Thoracic aorta (tissue), 2 donors: ENCODE measurements at places on chromosomes 1 and 21.

DNA sequence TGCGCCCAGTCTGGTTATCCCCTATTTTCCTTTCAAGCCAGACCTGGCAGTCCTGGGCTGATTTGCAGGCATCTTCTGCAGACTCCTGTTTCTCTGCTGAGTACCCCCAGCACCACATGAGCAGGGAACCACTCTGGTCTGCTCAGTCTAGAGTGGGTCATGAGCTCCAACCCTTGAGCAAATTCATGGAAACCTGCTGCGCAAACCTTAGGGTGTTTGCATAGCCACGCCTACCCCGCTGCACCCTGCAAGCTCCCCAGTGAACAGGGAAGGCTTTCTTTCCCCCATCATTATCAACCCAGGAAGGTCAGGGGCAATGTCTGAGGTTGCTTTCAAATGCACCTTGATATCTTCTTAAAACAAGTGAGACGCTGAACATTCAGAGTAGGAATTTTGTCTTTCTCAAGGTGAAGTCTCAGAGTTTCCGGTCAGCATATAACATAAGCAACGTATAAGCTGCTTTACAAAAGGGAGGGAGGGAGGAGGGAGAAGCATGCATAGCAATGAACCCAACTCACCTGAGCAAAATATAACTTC, 11.1 kb upstream of the KCNE1 start:
- DNase-seq = no peak

DNA sequence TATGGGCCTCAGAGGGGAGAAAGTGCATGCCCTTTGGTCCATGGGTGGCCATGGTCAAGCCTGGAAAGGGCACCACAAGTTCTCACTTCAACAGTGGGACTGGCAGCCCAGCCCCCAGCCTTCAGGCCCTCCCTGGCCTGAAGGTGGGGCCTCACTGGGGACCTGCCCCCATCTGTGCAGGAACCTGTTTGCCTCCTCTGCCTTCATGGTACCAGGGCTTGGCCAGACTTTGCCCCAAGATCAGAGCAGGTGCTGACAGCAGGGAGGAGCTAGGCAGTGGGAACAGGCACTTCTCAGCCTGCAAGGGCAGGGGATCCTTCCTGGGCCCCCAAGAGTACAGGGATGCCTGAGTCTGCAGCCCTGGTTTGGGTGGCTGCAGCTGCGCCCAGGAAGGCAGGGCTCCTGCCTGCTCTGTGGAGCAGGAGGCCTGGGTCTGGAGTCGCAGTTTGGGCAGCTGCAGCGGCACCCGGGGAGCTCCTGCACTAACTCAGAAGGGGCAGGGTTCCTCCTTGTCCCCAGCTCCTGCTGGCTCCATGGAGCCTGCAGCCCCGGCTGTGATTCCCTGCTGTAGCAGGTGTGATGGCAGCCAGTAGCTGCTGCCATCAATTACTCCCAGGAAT, 460.1 kb upstream of the NCAM2 start:
- DNase-seq = no peak

DNA sequence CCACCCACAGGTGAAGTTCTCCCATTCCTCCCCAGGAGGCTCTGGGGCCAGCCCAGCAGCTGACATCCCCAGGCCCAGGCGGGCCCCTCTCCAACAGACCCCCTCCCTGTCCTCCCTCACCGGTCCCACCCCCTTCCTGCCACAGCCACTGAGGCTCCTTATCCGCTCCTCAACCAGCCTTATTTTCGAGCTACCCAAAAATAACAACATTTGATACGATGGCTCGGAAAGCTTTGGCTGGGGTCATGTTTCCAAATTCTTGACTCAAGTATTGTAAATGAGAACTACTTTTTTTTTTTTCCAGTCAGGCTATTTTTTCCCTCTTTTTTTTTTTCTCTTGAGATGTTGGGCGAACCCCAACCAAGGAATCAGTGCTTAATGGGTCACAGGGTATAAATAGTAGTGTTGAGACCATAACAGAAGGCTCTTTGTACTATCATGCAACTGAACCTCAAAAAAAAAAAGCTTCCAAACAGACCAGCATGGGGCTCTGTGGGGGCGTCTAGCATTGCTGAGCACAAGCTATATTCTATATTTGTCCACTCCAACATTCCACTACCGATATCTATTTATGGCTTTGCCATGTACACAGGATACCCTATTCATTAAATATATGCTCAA, 27.2 kb downstream of the IRF2BP2 start:
- DNase-seq = no peak

GRCh38 chr1:206836111-206836510, 29.3 kb upstream of the IL20 start:
- DNase-seq = no peak

GRCh38 chr1:82700476-82700875, 899.7 kb downstream of the ADGRL2 start:
- DNase-seq = no peak

- no peak for DNase-seq
Observed at GRCh38 chr21:14589855-14590563, 43.9 kb upstream of the SAMSN1 start.

GRCh38 chr1:11227106-11228077, 35.0 kb downstream of the MTOR start:
- DNase-seq = no peak

- no peak for DNase-seq
Observed at GRCh38 chr1:61585714-61586113, 139.2 kb downstream of the TM2D1 start.

DNA sequence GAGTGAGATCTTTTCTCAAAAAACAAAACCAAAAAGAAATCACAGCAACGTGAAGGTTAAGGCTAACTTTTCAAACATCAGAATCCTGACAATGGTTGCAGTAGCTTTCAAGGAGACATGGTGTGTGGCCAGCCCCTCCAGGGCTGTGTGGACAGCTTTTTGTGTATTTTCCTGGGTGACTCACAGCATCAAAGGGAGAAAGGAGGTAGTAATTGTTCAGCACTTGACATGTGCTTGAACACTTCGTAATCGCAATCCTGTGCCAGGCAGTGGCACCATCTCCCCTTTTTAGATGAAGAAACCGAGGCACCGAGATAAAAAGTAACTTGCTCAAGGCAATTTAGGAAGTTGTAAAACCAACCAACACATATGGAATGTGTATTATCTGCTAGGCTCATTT, 10.3 kb downstream of the NBL1 start:
- no peak for DNase-seq

DNA sequence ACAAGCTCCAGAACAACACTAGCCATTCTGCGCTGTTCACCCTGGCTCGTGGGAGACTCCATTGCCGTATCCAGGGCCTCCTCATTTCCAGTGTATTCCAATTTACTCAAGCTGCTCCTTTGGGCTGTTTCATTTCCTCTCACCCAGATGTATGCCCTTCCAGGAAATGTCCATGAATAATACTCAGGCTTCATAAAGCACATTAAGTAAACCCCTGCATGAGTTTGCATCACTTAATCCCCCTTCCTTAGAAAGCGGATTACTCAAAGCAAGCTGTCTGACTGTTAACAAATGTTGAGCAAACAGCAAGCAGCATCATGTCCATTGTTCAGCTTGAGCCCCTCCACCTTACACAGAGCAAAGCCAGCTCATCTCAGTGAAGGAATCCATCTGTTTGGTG, 403.6 kb upstream of the PBX1 start:
- no peak for DNase-seq

- DNase-seq = no peak
Observed at GRCh38 chr1:197145446-197146024, 934 bp downstream of the ASPM start.

GRCh38 chr1:221664253-221664652, 77.6 kb downstream of the DUSP10 start:
- DNase-seq = no peak

GRCh38 chr1:201783058-201783457, 45.9 kb upstream of the IPO9 start:
- DNase-seq = no peak

DNA sequence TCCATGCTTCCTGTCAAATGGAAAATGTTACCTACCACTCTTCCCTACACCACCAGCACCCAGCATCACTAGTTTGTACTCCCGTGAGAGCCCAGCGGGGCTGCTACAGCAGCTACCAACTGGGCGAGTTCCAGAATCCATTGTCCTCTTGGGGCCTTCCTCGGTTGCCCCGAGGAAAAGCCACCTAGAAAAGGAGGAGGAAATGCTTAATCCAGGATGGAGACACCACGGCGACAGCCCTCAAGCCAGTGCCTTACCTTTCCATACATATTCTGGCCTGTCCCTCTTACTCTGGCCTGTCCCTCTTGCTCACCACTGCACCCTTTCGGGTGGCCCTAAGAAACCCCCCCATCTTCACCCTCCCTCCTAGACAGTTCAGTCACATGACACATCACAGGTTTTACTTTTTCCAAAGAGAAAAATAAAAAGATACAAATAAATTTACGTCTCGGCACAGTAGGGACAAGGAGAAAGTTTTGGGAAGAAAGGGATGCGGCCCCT, 478 bp downstream of the RIT1 start:
- no peak for DNase-seq

- DNase-seq = no peak
Observed at GRCh38 chr1:193566735-193567134, 380.3 kb upstream of the B3GALT2 start.

- no peak for DNase-seq
Observed at GRCh38 chr1:118381197-118381869, 196.3 kb upstream of the SPAG17 start.

- DNase-seq = no peak
Observed at GRCh38 chr21:45373991-45374816, 30.8 kb upstream of the COL18A1 start.

DNA sequence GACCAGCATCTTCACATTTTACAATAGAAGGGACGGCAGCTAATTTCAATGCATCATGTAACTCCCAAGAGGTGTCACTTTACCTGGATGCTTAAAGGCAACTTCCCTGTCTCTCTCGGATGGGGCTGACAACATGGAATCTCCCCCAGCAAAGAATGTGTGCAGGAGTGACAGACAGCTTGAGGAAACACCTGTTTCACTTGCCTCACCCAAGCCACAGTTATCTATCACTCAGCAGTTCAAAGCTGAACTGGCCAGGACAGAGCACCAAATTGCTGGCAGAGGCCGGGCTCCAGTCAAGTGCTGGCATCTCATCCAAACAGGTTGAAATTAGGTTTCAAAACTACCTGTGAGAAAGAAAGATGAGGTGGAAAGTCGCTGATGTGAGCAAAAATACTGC, 538.0 kb upstream of the PLXNA2 start:
- DNase-seq = no peak

GRCh38 chr1:109776206-109776835, 12.6 kb upstream of the EPS8L3 start:
- no peak for DNase-seq

- DNase-seq = no peak
Observed at GRCh38 chr1:55359611-55360010, 144.4 kb upstream of the USP24 start.

GRCh38 chr1:58792846-58793245, 9.0 kb upstream of the JUN start:
- no peak for DNase-seq

- DNase-seq = no peak
Observed at GRCh38 chr1:55877437-55878232, 662.5 kb upstream of the USP24 start.

- DNase-seq = no peak
Observed at GRCh38 chr1:151837197-151837596, 2.4 kb downstream of the C2CD4D start.

DNA sequence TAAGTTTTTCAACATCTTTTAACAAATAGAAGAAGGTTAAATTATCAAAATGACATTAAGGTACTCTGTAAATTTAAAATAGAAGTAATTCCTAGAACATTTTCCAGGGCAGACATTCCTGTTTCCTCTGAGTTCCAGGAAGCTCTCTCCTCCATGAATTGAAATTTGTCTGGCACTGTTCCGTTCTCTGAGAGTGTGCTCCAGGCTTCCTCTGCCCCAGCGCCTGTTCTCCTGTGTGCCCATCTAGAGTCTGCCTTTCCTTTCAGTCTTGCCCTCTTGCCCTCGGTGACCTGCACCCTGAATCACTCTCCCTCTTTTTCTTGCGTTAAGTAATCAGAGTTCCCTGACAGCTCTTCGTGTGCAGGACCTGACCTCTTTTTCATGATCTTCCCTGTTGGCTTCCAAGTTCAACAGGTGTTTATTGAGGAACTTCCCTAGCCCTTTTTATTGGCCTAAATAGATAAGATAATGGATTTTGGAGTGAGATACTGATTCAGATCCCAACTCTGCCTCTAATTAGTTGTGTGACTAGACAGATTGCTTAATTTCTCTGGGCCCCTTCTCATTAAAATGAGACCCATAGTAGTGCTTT, 77.1 kb downstream of the MTR start:
- no peak for DNase-seq

- DNase-seq = no peak
Observed at GRCh38 chr1:18886003-18886335, 16.4 kb downstream of the ALDH4A1 start.

- DNase-seq = no peak
Observed at GRCh38 chr1:234631721-234632125, 21.7 kb upstream of the IRF2BP2 start.

- DNase-seq = no peak
Observed at GRCh38 chr1:113830039-113830438, 17.8 kb upstream of the RSBN1 start.

DNA sequence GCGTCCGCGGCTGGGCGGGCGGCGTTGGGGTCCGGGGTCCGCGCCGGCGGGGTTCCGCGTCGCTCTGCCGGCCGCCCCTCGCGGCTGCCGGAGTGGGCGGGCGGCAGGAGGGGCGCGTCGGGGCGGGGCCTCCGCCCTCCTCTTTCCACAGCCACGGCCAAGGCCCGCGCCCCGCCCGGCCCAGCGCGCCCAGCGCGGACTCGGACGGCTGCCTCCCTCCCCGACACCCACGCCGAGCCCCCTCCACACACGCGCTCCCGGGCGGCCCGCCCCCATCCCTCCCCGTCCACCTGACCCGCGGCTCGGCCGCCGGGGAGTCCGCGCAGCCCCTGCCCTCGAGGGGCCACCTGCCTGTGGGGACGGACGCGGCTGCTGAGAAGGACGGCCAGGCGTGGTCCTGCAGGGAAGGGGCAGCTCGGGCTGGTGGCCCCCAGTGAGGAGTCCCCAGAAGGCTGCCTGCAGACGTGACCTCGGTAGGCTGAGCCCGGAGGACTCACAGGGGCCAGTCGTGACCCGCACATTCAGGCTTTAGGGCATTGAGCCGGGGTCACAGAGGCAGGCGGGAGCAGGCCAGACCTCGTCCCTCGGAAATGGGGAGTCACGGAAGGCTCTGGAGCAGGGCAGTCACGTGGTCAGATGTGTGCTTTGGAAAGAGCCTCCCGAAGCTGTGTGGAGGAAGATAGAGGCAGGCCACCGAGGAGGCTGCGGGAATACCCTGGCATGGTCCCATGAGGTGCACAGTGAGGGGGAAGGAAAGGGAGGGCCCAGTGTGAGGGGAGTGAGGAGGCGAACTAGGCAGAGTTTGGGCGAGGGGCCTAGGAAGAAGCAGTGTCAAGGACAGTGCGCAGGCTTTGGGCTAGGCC, at the start of gene COL8A2:
TSS of gene COL8A2 (minus strand) at position 94 of the 863 bp plus-strand sequence. CDS start 24,980 bp downstream, outside the sequence.
- no peak for DNase-seq

GRCh38 chr1:228306275-228307217, 98.7 kb downstream of the OBSCN start:
- DNase-seq = no peak

- no peak for DNase-seq
Observed at GRCh38 chr1:117754061-117754969, 148.5 kb downstream of the TENT5C start.

- DNase-seq = no peak
Observed at GRCh38 chr1:244896550-244896949, 32.2 kb upstream of the HNRNPU start.
